A172 (cell line): ENCODE measurements at places on chromosomes 12 and 14. TPM values are rescaled to one million over a fixed set of nuclear protein-coding genes. Genes with fewer than 3 reads are reported as not detected.

DNA sequence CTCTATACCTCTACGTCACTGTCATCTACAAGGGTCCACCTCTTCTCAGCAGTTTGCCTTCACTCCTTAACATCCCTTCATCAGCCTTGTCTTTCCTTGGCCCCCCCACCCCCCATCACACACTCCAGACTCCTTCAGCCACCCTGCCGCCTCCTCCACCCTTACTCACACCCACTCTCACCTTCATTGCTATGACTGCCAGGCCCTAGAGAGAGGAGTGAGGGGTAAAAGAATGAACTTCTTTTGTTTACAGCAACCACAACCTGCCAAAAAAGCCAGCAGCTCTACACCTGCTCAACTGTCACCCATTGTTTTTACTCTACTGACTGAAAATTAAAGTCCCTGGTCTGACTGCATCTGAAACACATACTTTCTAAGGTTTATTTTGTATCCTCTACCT, 112.8 kb downstream of the DUSP6 start:
- no peak for DNase-seq

DNA sequence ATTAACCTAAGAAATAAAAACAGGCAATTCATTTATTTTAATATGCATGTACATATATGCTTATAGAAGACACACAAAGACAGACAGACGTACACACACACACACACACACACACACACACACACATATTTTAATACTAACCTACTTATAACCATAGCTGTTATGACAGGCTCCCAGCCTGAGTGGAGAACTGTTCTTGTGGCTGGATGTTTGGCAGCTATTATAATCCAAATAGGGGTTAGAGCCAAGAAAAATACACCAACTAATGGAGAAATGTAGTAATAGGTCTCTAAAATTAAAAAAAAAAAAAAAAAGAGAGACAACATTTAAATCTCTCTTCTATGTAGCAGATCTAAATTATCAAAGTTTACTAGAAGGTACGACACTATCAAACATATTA, 91.8 kb downstream of the SLC41A2 start:
- no peak for DNase-seq

GRCh38 chr12:14367040-14367661, 1.7 kb downstream of the ATF7IP start:
- DNase-seq: peak; percentile 6

- no peak for DNase-seq
Observed at GRCh38 chr14:34338056-34338455, 124.0 kb downstream of the SPTSSA start.

DNA sequence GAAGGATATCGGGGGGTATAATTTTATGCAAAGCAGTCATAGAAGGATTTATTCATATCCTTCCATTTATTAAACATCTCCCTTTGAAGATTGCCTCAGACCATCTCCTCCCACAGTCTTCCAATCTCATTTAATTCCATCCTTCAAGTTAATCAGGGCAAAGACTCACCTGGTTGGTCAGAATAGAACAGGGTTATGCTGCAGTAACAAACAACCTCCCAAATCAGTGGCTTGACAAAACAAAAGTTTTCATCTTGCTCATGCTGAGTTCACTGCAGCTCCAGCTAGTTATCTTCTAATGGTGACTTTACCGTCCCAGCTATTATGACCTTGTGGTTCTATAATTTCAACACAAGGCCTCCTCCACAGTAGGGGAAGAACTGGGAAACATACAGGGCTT, 48.8 kb upstream of the MTERF2 start:
- DNase-seq: no peak

DNA sequence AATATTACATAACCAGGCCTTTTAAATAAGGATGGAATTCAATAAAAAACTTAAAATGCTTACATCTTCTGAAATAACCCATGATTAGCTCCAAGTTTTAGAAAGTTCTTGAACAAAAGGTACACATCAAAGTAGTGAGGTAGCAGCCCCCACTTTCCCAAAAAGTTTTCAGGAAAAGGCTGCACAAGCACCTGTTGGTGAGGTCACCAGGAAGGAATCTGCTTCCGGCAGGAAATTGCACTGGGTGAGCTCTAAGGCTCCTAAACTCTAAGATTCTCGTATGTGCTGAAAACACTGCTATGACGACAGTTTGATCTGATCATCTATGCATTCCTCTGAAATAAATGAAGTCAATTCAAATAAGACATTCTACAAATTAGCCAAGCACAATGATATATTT, 34.3 kb upstream of the TTC7B start:
- DNase-seq: peak; percentile 95

KRT85 gene
- 0.05 TPM in 1 of 2 replicates, not detected in the other for total RNA-seq

ERG28 gene
- total RNA-seq: 6.1 and 6.4 TPM in 2 replicates

ACSM4 gene
- total RNA-seq: not detected in 2 replicates

FGF23 gene
- total RNA-seq: not detected in 2 replicates
